ENCODE measurements at places on chromosomes 2 and 18. TPM values are rescaled to one million over a fixed set of nuclear protein-coding genes. Genes with fewer than 3 reads are reported as not detected.

DNA sequence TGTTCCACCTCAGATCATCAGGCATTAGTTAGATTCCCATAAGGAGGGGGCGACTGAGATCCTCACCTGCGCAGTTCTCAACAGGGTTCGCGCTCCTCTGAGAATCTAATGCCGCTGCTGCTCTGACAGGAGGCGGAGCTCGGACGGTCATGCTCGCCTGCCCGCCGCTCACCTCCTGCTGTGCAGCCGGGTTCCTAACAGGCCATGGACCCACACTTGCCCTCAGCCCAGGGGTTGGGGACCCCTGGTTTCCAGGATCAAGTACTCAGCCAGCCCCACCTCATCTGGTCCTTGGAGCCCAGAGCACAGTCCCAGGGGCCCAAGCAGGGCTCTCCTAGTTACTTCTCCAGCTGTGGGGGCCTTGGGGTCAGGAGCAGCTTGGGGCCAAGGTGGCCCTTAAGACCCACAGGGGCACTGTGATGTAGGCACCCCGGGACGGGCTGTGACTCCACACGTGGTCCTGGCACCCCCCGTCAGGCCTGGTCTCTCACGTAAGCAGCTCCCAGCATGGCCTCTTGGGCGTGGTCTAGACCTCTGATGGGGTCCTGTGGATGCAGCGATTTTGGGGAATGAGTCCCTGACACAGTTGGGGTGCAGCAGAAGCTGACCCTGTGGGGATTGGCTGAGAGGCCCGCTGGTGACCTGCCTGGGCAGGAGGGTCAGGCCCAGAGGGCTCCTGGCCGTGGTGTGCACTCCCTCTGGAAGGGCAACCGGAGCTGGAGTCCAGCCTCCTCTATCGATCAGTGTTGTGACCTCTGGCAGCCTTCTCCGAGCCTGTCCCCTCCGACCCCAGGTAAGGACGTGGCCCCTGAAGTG is 28.3 kb upstream of the OTOS start:
- peaks cover 7% of the 10 kb centered on the region for H3K27me3 ChIP-seq
- no peak for DNase-seq
- H3K4me3 ChIP-seq: no peak overlapping the region
- H3K36me3 ChIP-seq: no peaks in the 10 kb centered on the region
- H3K27ac ChIP-seq: no peak overlapping the region
- no peaks in the 10 kb centered on the region for H3K4me1 ChIP-seq

ZBTB7C gene
- polyA plus RNA-seq: 1.7 TPM

DNA sequence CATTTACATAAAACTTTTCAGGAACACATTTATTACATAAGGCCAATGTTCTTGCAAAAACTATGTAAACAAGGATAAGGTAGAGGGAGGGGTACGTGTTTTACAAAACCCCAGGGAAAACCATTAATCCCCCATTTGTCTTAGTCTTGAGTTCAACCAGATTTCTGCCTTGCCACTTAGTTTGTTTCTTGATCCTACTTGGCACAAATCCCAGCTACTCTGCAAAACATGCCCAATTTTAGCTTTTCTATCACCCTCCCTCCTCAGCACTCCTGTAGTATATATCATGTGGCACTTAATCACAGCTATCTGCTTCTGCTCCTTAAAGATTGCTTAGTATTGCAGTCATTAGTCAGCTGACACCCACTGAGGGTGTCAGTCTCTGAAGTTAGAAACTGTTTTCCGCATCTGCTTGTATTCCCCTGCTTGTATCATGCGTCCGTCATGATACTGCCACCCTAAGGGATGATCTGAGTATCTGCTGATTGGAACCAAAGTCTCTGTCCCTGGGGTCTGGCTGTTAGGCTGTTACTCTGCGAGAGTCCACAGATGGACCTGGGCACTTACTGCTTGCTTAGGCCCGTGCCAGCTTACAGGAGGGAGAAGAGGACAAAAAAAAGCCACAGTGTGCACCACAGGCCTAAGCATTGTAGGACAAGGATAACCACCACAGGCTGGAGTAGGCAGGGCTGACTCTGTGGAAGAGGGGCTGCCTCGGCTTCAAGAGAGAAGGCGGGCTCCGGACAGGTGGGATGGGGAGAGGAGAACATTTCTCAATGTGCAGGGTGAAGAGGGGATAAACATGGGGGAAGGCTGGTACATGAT is 82.2 kb downstream of the EPAS1 start:
- H3K36me3 ChIP-seq: peaks cover 41% of the 10 kb centered on the region
- no peak overlapping the region for H3K4me3 ChIP-seq
- H3K27ac ChIP-seq: no peak overlapping the region
- H3K27me3 ChIP-seq: no peaks in the 10 kb centered on the region
- no peak for DNase-seq

ONECUT2 gene
- polyA plus RNA-seq: 16.1 TPM

OTOS gene
- not detected for polyA plus RNA-seq

DNA sequence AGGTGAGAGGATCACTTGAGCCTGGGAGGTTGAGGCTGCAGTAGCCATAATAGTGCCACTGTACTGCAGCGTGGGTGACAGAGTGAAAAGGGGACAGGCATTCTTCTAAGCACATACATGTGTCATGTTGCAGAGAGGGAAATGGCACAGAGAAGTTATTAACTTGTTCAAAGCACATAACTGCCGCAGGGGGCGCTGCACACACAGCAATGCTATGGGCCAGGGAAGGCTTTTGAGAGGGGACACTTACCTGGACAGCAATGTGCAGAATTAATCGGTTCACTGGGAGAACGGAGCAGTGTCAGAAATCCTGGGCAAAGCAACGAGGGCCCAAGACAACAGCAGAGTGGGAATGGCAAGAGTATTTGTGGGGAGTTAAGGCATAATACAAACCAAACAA is 2.4 kb downstream of the SCYGR8 start:
- no peaks in the 10 kb centered on the region for H3K36me3 ChIP-seq
- H3K4me1 ChIP-seq: no peaks in the 10 kb centered on the region
- no peak overlapping the region for H3K27ac ChIP-seq
- H3K27me3 ChIP-seq: no peaks in the 10 kb centered on the region
- DNase-seq: no peak

- H3K36me3 ChIP-seq: no peaks in the 10 kb centered on the region
- peaks cover 7% of the 10 kb centered on the region for H3K4me1 ChIP-seq
- no peaks in the 10 kb centered on the region for H3K27me3 ChIP-seq
- no peak overlapping the region for H3K27ac ChIP-seq
These were observed 255.0 kb upstream of the EPAS1 start for GRCh38 chr2:46042207-46042637.
